Pancreas (tissue), 10 donors: ENCODE measurements at places on chromosomes 13 and 19. TPM values are rescaled to one million over a fixed set of nuclear protein-coding genes. Genes with fewer than 3 reads are reported as not detected.
A peak's percentile ranks its signal among the peaks of the same experiment; 100 is the strongest.

GRCh38 chr19:53388168-53388567 is 6.8 kb upstream of the ZNF765 start:
- H3K4me3 ChIP-seq = no peak overlapping the region
- no peak for DNase-seq
- no peaks in the 10 kb centered on the region for H3K4me1 ChIP-seq
- no peaks in the 10 kb centered on the region for H3K27me3 ChIP-seq

DNA sequence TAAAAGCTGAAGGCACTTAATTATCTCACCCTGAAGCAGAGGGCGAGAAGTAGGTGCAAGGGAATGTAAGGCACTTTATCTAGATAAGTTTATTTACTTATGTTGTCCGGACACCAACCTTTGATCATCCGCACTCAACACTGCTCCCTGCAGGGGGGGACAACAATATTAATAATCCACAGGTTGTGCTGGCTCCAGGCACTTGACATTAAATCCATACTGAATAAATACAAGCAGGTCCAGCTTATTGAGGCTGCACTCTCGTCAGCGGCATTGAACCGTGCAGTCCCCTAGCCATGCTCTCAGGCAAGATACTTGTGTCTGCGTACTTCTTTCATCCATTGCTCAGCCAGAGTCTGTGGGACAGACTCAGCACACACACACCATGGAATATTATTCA is 374.5 kb upstream of the NBEA start:
- no peak overlapping the region for H3K4me3 ChIP-seq
- no peaks in the 10 kb centered on the region for H3K4me1 ChIP-seq
- H3K27ac ChIP-seq = no peak overlapping the region

- no peaks in the 10 kb centered on the region for H3K36me3 ChIP-seq
- no peaks in the 10 kb centered on the region for H3K27me3 ChIP-seq
- no peaks in the 10 kb centered on the region for H3K4me1 ChIP-seq
- no peak overlapping the region for H3K27ac ChIP-seq
- no peak for DNase-seq
These were observed 52.0 kb downstream of the TINCR start for GRCh38 chr19:5515737-5516136.

GRCh38 chr13:43981091-43981490 is 101.4 kb downstream of the LACC1 start:
- H3K36me3 ChIP-seq = no peaks in the 10 kb centered on the region
- H3K4me3 ChIP-seq = no peak overlapping the region
- DNase-seq = no peak

DNA sequence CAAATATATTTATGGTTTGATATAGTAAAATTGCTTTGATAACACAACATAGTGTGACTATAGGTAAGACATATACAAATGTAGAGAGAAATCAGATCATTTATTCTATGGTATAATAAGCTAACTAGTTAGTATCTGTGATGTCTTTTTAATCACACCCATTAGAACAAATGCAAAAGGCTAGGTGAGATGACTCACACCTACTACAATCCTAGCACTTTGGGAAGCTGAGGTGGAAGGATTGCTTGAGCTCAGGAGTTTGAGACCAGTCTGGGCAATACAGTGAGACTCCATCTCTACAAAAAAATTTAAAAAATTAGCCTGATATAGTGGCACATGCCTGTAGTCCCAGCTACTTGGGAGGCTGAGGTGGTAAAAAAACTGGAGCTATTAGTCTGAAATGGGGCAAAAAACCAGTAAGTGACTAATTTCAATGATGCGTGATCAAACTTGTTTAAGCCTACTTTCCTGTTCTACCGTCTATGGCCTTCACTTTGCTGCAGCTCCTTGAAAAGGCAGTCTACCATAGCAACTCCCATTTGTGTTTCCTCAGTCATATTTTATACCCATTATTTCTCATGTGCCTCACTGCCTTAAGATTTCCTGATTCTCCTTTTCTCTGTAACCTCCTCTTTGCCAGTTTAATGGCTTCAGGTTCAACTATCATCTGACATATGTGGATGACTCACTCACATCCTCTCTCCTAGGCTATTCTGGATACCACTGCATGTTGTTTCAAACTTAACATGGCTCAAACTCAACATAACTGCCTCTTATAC is 12.5 kb downstream of the ALG5 start:
- H3K4me1 ChIP-seq = no peaks in the 10 kb centered on the region
- no peak overlapping the region for H3K27ac ChIP-seq
- no peaks in the 10 kb centered on the region for H3K27me3 ChIP-seq
- DNase-seq = no peak
- no peak overlapping the region for H3K4me3 ChIP-seq

GRCh38 chr19:20103091-20103740 is 25.4 kb downstream of the ZNF90 start:
- H3K4me1 ChIP-seq = no peaks in the 10 kb centered on the region
- no peak overlapping the region for H3K27ac ChIP-seq
- H3K4me3 ChIP-seq = no peak overlapping the region
- H3K27me3 ChIP-seq = no peaks in the 10 kb centered on the region
- H3K36me3 ChIP-seq = peaks cover 10% of the 10 kb centered on the region
- DNase-seq = no peak

GRCh38 chr13:23993680-23993985 is 96.3 kb upstream of the C1QTNF9B start:
- H3K27me3 ChIP-seq = no peaks in the 10 kb centered on the region
- H3K36me3 ChIP-seq = no peaks in the 10 kb centered on the region
- DNase-seq = no peak
- no peak overlapping the region for H3K4me3 ChIP-seq
- H3K27ac ChIP-seq = no peak overlapping the region
- no peaks in the 10 kb centered on the region for H3K4me1 ChIP-seq

DNA sequence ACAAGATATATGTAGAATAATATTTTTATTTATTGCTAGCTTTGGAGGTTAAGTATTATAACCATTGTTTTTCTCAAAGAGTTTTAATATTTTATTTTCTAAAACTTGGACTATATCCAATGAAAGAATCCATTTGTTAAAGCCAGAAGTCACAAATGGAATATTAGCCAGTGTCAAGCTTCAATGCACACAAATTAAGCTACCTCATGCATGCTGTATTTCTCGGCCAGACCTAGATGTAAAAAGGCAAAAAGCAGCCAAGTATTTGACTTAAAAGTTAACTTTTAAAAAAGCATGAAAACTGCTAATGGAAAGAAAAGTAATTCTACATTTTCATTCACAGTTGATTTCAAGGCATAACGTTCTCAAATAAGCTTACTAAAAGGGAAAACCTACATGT is 160.0 kb upstream of the ATXN8OS start:
- no peak overlapping the region for H3K4me3 ChIP-seq
- H3K27ac ChIP-seq = no peak overlapping the region
- no peaks in the 10 kb centered on the region for H3K36me3 ChIP-seq
- no peaks in the 10 kb centered on the region for H3K4me1 ChIP-seq

GRCh38 chr13:35379663-35380062 is 96.8 kb downstream of the MAB21L1 start:
- H3K4me1 ChIP-seq = no peaks in the 10 kb centered on the region
- H3K36me3 ChIP-seq = no peaks in the 10 kb centered on the region
- no peak for DNase-seq
- H3K27me3 ChIP-seq = no peaks in the 10 kb centered on the region

The ZNF112 gene
- 2.8 TPM for polyA plus RNA-seq

The FFAR1 gene
- 3.6 TPM for polyA plus RNA-seq

DNA sequence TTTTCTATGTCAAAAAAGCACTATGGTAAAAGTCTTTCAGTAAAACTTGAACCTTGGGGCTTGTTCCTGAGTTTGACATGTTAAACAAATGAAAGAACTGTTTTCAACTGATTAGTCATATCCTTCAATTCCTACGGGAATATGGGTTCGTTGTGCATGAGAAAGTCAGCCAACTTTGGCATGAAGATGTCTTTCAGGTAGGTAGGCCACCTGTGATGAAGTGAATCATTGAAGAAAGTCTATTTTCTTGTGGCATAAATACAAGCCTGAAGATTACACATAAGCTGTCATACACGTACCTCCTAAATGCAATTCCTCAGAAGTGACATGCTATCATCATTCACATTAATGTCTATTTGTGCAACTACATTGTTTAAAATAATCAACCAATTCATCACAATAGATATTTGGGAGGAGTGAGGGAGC is 513.0 kb downstream of the IRS2 start:
- no peaks in the 10 kb centered on the region for H3K4me1 ChIP-seq
- no peaks in the 10 kb centered on the region for H3K27me3 ChIP-seq
- DNase-seq = no peak
- no peak overlapping the region for H3K4me3 ChIP-seq

The DNASE2 gene
- polyA plus RNA-seq = 21.0 TPM

- H3K4me3 ChIP-seq = peak overlapping the region; percentile 55
- H3K27ac ChIP-seq = no peak overlapping the region
- DNase-seq = no peak
- no peaks in the 10 kb centered on the region for H3K36me3 ChIP-seq
These were observed 426 bp downstream of the KLC3 start for GRCh38 chr19:45340899-45341453.

GRCh38 chr13:46908501-46908900 is 11.6 kb upstream of the HTR2A start:
- H3K27me3 ChIP-seq = no peaks in the 10 kb centered on the region
- H3K27ac ChIP-seq = no peak overlapping the region
- no peaks in the 10 kb centered on the region for H3K4me1 ChIP-seq
- no peak for DNase-seq

GRCh38 chr13:30157616-30157993 is 149.7 kb downstream of the KATNAL1 start:
- H3K36me3 ChIP-seq = no peaks in the 10 kb centered on the region
- H3K4me1 ChIP-seq = no peaks in the 10 kb centered on the region
- no peak overlapping the region for H3K4me3 ChIP-seq

The UGGT2 gene
- 14.0 TPM for polyA plus RNA-seq

GRCh38 chr19:35389192-35389861 is 18.5 kb downstream of the GPR42 start:
- H3K36me3 ChIP-seq = no peaks in the 10 kb centered on the region
- H3K27me3 ChIP-seq = no peaks in the 10 kb centered on the region
- no peak overlapping the region for H3K4me3 ChIP-seq
- no peak overlapping the region for H3K27ac ChIP-seq
- no peaks in the 10 kb centered on the region for H3K4me1 ChIP-seq
- DNase-seq = no peak

DNA sequence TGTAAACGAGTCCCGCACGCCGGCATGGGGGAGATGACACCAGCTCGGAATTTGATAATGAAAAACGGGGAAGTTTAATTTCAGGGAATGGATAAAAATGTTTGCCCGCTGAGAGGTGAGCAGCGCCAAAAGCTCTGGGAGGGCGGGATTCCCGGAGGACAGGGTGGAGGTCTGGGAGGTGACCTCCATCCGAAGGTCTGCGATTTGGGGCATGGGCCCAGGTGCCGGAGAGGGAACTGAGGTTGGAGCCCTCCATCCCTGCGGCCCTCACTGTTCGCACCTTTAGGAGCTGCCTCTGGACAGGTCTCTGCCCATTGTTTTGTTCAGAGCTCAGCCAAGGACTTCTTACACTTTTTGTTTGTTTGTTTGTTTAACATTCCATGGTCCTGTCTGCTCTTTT is 129.8 kb downstream of the URI1 start:
- no peaks in the 10 kb centered on the region for H3K4me1 ChIP-seq
- peak; percentile 29 for DNase-seq
- H3K27me3 ChIP-seq = no peaks in the 10 kb centered on the region

The NPAS1 gene
- 0.49 TPM for polyA plus RNA-seq

The CLEC11A gene
- polyA plus RNA-seq = 4.7 TPM

- no peaks in the 10 kb centered on the region for H3K36me3 ChIP-seq
- no peak overlapping the region for H3K27ac ChIP-seq
- H3K4me1 ChIP-seq = no peaks in the 10 kb centered on the region
- DNase-seq = no peak
- H3K27me3 ChIP-seq = no peaks in the 10 kb centered on the region
These were observed 35.3 kb upstream of the CD177 start for GRCh38 chr19:43318203-43318602.

- H3K4me1 ChIP-seq = no peaks in the 10 kb centered on the region
- H3K36me3 ChIP-seq = no peaks in the 10 kb centered on the region
- H3K27me3 ChIP-seq = no peaks in the 10 kb centered on the region
- H3K4me3 ChIP-seq = peak overlapping the region; percentile 82
- DNase-seq = peak; percentile 58
These were observed 2.0 kb upstream of the KLF12 start for GRCh38 chr13:74136084-74136658.

DNA sequence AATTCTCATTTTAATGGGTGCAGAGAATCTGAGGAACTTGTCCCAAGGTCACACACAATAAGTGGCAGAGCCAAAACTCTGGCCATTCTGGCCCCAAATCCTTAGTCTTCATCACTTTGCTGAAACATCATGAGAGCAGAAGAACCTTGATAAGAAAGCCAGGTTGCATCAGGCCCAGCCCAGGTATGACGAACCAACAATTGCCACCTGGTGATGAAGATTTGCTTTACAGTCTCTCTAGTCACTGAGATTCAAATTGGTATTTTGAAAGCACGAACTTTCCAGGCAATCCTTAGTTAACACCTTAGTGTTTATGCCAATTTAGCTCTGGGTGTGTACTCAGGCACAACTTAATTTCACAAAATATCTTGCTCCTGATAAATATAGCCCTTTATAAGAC is 502.7 kb upstream of the HTR2A start:
- no peaks in the 10 kb centered on the region for H3K36me3 ChIP-seq
- no peaks in the 10 kb centered on the region for H3K4me1 ChIP-seq
- no peak for DNase-seq
- H3K27ac ChIP-seq = no peak overlapping the region

DNA sequence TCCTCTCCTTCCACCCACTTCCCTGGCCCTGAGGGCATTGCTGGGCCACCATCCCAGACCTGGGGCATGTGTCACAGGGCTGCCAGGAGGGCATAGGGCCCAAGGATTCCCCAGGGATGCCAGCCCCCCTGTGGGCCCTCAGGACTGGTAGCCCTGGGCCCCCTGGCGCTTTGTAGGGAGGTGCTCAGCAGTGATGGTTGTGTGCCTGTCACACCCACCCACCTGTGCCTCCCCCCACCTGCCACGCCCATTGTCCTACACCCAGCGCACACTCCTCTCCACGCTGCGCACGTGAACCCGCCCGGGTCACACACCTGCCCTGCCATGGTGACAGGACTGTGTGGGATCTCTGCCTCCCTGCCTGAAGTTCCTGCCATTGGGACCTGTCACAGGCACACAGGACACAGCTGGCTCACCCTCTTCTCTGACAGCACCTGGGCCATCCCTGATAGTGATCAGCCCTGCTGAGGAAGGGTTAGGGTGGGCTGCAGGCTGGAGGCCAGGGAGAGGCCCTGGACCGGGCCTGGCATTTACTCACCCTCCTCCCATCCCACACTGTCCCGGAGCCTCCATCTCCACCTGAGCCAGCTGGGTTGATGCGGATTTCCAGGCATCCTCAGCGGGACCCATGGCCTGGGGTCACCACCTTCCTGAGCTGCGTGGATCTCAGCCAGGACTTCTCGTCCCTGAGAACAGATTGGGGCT is 23.9 kb downstream of the WTIP start:
- no peak overlapping the region for H3K4me3 ChIP-seq
- no peaks in the 10 kb centered on the region for H3K27me3 ChIP-seq
- no peak for DNase-seq

The TNFSF11 gene
- not detected for polyA plus RNA-seq

- H3K4me3 ChIP-seq = peak within 1 kb of the TSS; percentile 70
- DNase-seq = peak; percentile 44
- no peaks in the 10 kb centered on the region for H3K4me1 ChIP-seq
- no peaks in the 10 kb centered on the region for H3K27me3 ChIP-seq
- H3K27ac ChIP-seq = peak within 1 kb of the TSS; percentile 42
- no peaks in the 10 kb centered on the region for H3K36me3 ChIP-seq
These were observed at the start of gene AP1M2 for GRCh38 chr19:10587022-10587838. AP1M2 (minus strand) TSS chr19:10587312; CDS start chr19:10587231, 81 bp downstream.

- H3K27ac ChIP-seq = no peak overlapping the region
- no peak for DNase-seq
- H3K4me1 ChIP-seq = no peaks in the 10 kb centered on the region
These were observed 173.7 kb downstream of the KLF12 start for GRCh38 chr13:73960474-73960873.
